Endodermal cell (in vitro differentiated cells): ENCODE measurements at places on chromosomes 6 and 20.

GRCh38 chr6:56036916-56037600, 161.7 kb upstream of the BMP5 start:
- H3K4me1 ChIP-seq = no peaks in the 10 kb centered on the region
- no peak overlapping the region for H3K27ac ChIP-seq
- DNase-seq = no peak

- peak; percentile 98 for DNase-seq
- peak within 1 kb of the TSS; percentile 86 for H3K27ac ChIP-seq
- no peaks in the 10 kb centered on the region for H3K36me3 ChIP-seq
- peaks cover 3% of the 10 kb centered on the region for H3K4me1 ChIP-seq
These were observed at the start of gene JAG1 for GRCh38 chr20:10673842-10674683. JAG1 (minus strand) TSS chr20:10673999; CDS start chr20:10673530, 469 bp downstream.

- peak overlapping the region; percentile 87 for H3K27ac ChIP-seq
- H3K27me3 ChIP-seq = no peaks in the 10 kb centered on the region
- peak; percentile 94 for DNase-seq
- peak overlapping the region; percentile 99 for H3K4me3 ChIP-seq
These were observed 113.5 kb upstream of the BTN3A2 start for GRCh38 chr6:26251354-26252076.

DNA sequence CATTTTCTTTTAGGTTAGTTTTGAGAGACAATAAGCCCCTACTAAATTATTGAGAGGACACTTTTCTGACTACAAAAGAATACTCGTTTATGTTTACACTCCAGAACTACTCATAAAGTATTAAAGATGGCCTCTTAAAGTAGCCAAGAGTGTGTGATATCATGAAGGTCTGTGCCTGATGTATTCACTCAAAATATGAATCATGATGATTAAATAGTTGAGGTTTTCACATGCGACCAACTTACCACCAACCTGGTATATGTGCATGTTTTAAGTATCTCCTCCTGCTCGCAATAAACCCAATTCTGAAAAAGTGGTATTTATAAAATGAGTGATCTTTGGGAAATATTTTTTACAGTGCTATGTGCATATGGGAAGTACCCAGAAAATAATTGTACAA, 43.9 kb downstream of the IL20RA start:
- peaks cover 16% of the 10 kb centered on the region for H3K27me3 ChIP-seq
- DNase-seq = no peak
- no peaks in the 10 kb centered on the region for H3K36me3 ChIP-seq
- H3K4me3 ChIP-seq = no peak overlapping the region

GRCh38 chr6:112237595-112237994, 16.8 kb downstream of the LAMA4 start:
- H3K27me3 ChIP-seq = no peaks in the 10 kb centered on the region
- H3K36me3 ChIP-seq = no peaks in the 10 kb centered on the region
- no peak overlapping the region for H3K27ac ChIP-seq
- H3K4me3 ChIP-seq = no peak overlapping the region
- H3K4me1 ChIP-seq = no peaks in the 10 kb centered on the region
- no peak for DNase-seq

DNA sequence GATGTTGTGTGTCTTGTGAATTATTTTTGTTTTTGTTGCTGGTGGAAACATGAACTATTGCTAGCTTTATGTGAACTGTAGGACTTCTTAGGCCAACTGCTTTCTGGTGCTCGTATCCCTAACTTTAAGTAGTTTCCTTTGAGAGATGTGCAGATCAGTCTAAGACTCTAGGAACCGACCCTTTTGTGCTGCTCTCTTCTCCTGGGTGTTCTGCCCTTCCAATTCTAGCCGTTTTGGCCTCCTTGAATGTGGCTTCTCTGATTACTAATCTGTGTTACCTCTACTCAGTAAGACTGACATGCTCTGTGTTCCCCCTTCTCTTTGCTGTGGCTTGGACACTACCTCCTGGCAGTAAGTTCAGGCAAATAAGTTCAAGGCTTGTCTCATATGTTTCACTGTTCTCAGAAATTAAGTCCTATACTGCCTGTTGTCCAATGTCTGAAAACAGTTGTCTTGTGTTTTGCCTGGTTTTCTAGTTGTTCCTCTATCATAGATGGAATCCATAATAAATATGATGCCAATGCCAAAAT, 58.0 kb downstream of the FOXO3 start:
- H3K36me3 ChIP-seq = no peaks in the 10 kb centered on the region
- DNase-seq = no peak
- H3K27ac ChIP-seq = no peak overlapping the region
- H3K27me3 ChIP-seq = no peaks in the 10 kb centered on the region
- no peaks in the 10 kb centered on the region for H3K4me1 ChIP-seq

DNA sequence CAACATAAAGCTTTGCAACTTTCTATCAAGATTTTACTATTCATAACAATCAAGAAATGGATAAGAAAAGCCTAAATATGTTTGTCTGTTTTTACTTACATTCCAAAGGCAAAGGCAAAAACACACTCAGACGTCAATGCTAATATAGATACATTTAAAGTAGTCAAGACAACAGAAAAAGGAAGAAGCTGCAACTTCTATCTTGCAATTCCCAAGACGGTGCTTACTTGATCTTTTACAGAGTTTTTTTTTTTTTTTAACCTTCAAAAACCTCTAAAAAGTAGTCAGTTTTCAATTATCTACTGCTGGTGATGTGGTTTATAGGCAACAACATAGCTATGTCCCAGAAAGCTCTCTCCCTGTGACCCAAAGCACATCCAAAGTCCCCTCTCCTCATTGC, 58.1 kb downstream of the EPB41L2 start:
- DNase-seq = no peak
- no peaks in the 10 kb centered on the region for H3K27me3 ChIP-seq
- H3K36me3 ChIP-seq = peaks cover 17% of the 10 kb centered on the region
- peaks cover 8% of the 10 kb centered on the region for H3K4me1 ChIP-seq
- H3K4me3 ChIP-seq = no peak overlapping the region

DNA sequence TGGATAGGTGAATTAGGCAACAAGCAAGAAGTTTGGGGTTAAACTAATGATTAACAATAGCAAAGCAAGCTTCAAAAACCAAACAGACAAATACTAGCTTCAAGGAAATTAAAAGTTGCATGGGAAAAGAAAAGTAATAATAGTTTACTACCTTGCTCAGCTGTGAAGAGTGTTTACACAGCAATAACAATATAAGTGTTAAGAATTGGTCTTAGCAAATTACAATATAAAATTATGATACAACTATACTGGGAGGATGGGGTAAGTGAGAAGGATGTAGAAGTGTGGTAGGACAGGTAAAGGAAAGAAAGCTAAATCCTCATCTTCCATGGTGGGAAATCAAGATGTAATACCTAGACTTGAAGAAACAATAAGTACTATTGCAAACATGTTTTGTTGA, 137.7 kb upstream of the MAFB start:
- no peak overlapping the region for H3K4me3 ChIP-seq
- H3K27me3 ChIP-seq = peaks cover 3% of the 10 kb centered on the region
- H3K36me3 ChIP-seq = no peaks in the 10 kb centered on the region
- no peak for DNase-seq

- no peak overlapping the region for H3K4me3 ChIP-seq
- DNase-seq = peak; percentile 83
- no peaks in the 10 kb centered on the region for H3K4me1 ChIP-seq
These were observed 102.8 kb downstream of the MOXD1 start for GRCh38 chr6:132298344-132298949.

GRCh38 chr20:32898729-32899128, 40.0 kb downstream of the EFCAB8 start:
- H3K27me3 ChIP-seq = no peaks in the 10 kb centered on the region
- H3K4me1 ChIP-seq = peaks cover 3% of the 10 kb centered on the region

DNA sequence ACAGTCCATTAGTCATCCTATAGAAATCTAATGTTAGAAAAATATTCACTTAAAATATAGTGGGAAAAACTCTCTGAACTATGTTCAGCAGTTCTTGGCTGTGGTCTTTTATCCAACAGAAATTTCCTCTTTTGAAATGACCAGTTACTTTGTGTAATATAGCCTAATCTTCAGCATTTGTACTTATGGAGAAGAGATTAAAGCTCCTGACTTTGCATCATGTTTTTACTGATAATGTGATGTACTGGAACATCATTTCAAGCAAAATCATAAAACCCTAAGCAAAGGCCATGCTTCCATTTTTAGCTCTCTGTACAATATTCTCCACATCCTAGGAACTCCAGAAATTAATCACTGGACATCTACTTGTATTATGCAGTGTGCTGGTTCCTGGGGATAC, 430.8 kb upstream of the RUNX2 start:
- DNase-seq = no peak
- no peak overlapping the region for H3K4me3 ChIP-seq

DNA sequence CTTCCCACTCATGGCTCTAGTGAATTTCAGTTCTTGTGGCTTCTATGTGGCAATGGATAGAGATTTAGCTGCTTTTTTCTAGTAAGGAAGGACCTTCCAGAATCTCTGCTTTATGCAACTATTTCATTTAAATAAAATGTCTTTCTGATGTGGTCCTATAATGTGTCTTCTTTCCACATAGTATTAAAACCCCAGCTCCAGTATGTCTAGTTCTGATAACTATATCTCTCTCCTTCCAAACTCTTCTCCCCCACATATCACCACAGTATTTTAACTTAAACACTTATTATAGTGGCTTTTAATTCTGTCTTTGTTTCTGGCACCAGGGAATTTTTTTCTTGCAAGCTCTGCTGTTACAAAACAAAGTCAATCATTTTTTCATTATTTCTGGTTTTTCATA, 40.6 kb upstream of the SUMO4 start:
- DNase-seq = no peak
- no peak overlapping the region for H3K27ac ChIP-seq
- peaks cover 5% of the 10 kb centered on the region for H3K36me3 ChIP-seq
- no peak overlapping the region for H3K4me3 ChIP-seq
- H3K4me1 ChIP-seq = peaks cover 3% of the 10 kb centered on the region
- no peaks in the 10 kb centered on the region for H3K27me3 ChIP-seq

DNA sequence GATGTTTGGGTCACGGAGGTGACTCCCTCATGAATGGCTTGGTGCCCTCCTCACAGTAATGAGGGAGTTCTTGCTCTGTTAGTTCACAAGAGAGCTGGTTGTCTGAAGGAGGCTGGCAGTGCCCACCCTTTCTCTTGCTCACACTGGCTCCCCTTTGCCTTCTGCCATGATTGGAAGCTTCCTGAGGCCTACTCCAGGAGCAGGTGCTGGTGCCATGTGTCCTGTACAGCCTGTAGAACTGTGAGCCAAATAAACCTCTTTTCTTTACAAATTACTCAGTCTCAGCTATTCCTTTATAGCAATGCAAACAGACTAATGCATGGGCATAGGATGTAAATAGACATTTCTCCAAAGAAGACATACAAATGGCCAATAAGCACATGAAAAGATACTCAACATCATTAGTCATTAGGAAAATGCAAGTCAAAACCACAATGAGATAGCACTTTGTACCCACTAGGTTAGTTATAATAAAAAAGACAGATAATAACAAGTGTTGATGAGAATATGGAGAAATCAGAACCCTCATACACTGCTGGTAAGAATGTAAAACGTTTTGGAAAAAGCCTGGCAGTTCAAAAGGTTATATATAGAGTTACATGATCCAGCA, 17.7 kb downstream of the C20orf203 start:
- H3K27ac ChIP-seq = no peak overlapping the region
- H3K36me3 ChIP-seq = no peaks in the 10 kb centered on the region
- no peak overlapping the region for H3K4me3 ChIP-seq
- H3K4me1 ChIP-seq = peaks cover 5% of the 10 kb centered on the region
- no peak for DNase-seq

- no peaks in the 10 kb centered on the region for H3K4me1 ChIP-seq
- peaks cover 6% of the 10 kb centered on the region for H3K27me3 ChIP-seq
- H3K4me3 ChIP-seq = no peak overlapping the region
- H3K27ac ChIP-seq = no peak overlapping the region
These were observed 5.5 kb downstream of the PTGIS start for GRCh38 chr20:49562311-49563014.

DNA sequence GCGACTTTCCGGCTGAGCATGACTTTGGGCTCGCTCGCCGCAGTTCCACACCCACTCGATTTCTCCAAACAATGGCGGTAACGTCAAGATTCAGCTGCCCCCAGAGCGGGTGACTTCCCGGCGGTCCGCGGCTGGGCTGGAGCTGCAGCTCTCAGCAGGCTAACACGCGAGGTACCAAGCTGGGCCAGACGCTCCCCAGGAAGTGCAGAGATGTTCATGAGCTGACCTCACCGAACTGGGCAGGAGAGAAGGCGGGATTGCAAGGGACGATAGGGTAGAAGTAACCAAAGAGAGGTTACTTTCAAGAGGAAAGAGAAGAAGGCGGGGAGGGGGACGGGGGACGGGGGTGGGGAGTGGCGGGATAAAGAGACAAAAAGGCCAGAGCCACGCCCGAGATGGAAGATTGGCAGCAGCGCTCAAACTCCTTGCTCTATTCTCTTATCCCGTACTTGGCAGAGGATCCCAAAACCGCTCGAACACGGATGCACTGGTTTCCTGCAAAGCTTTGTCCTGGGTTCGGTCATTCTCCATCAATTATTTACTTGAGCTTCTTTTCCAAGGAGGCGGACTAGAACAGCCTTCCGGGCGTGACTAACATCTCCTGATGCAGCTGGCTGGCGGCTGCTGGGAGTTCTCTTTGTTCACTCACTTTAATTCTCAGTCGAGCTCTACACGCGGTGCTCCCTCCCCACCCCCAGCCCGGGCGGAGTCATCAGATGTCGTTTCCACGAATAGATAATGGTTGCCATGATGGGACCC, at the start of gene MTCL3:
TSS of gene MTCL3 (minus strand) at position 626 of the 759 bp plus-strand sequence.
- H3K4me3 ChIP-seq = peak within 1 kb of the TSS; percentile 74
- H3K36me3 ChIP-seq = no peaks in the 10 kb centered on the region
